ENCODE measurements at places on chromosomes 7 and 10.

- no peak for DNase-seq
Measured at GRCh38 chr10:71323407-71323806, 4.3 kb downstream of the SLC29A3 start.

DNA sequence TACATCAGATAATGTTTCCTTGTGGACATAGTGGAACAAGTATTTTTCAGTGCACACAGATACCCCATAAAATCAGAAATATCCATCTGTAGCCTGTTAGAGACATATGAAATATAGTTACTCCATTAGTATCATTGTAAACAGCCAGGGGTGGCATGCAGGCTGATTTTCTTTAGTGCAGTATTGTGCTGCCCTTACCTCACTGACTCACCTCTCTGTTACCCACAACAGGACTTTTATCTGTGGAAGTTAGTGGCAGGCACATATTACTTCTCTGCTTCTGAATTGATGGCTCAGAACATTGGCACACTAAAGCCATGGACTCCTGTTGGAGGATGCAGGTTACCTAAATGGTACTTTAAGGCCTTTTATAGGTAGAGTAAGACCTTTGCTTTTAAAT, 70.0 kb downstream of the SLC25A40 start:
- DNase-seq = no peak

GRCh38 chr7:44520574-44520973, 20.6 kb downstream of the NPC1L1 start:
- no peak for DNase-seq

DNA sequence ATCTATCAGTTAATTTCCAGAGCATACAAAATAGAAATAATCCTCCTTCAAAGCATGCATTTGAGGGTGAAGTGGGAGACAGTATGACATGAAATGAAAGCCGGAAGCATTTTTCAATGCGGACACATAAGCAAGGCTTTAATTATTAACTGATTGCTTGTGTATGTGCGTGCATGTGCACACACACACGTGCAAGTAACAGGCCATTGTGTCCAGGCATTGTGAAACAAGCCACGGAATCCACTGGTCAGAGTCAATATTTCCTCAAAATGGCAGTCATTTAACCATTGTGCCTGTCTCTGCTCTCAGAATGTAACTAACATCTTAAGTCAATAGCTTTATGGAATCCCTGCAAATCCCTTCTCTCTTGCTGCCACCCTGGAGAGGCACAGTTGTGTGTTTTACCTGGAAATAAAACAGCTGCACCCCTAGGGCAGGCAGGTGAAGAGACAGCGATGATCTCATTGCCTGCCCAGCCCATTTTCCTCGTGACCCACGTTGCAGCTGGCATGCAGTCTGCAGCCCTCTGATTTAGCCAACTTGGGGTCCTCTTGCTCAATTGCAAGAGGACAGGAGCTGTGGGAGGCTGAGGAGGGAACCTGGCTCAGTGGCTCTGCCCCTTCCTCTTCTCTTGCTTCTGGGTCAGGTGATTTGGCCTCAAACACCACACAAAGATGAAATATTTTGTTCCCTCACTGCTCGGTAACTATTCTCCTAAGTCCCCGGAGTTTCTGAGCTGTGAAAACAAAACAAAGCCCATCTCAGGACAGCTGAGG, 500.9 kb upstream of the ZMIZ1 start:
- DNase-seq = no peak

GRCh38 chr10:122492999-122493481, 31.7 kb downstream of the HTRA1 start:
- no peak for DNase-seq

DNA sequence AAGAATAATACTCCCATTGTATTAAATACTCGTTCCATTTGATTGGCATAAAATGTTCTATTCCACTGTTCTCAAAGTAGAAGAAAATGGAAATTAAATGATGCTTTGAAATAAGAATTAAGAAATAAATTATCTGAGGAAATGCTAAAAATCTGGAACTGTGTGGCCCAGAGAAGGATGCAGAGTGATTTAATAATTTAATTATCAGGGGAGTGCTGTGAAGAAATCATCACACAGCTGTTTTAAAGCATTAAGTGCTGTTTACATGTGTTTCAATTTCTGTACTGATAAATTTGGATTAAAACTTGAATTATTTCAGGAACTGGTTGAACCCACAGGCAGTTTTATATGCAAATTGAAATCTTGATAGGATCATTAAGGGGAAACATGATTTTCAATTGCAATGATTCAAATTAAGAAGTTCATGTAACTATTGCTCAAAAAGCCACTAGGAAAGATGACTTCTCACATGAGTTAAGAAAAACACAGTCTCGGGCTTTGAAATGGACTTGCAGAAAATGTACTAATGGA, 56.3 kb downstream of the COL28A1 start:
- DNase-seq = no peak

GRCh38 chr10:127532193-127532592, 16.9 kb upstream of the NPS start:
- DNase-seq = no peak

DNA sequence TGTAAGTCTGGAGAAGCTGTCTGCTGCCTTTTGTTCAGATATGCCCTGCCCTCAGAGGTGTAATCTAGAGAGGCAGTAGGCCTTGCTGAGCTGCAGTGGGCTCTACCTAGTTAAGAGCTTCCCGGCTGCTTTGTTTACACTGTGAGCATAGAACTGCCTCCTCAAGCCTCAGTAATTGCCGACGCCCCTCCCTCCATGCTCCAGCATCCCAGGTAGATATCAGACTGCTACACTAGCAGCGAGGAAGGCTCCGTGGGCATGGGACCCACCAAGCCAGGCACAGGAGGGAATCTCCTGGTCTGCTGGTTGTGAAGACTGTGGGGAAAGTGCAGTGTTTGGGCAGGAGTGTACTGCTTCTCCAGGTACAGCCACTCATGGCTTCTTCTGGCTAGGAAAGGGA, 26.4 kb upstream of the CXCL12 start:
- DNase-seq = no peak

DNA sequence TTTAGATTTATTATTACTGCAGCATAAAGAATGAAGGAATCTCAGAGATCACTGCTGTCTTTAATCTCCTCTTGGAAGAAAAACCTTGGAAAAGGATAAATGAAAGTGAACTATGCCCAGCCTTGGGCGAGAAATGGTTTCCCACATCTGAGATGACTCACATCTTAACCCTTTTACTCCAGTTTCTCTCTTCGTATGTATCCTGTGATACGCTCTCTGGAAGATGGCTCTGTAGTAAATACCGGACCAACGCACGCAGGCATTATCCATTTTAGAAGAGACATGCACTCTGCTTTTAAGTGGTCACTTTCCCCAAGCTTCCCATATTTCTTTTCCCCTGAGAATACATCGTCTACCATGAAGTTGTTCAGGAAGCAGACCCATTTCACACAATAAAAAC, 207.3 kb upstream of the BMPER start:
- DNase-seq = no peak

GRCh38 chr7:13639396-13639795, 350.1 kb downstream of the ETV1 start:
- DNase-seq = no peak

DNA sequence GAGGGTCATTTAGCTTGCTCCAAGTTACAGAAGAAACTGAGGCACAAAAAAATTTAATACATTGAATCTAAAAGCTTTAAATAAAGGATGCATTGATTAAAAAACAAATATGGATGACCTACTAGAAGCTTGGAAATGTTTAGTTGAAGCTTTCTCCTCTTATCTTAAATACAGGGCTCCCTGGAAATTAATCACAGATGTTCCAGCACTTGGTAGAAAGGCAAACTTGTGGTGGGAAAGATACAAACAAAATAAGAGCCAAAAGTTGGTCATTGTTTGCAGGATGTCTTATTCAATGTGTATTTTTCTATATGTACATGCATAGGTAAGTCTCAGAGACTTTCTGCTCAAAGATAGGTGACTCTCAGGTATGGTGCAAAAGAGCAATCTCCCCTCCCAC, 40.7 kb upstream of the LYZL1 start:
- DNase-seq = no peak

DNA sequence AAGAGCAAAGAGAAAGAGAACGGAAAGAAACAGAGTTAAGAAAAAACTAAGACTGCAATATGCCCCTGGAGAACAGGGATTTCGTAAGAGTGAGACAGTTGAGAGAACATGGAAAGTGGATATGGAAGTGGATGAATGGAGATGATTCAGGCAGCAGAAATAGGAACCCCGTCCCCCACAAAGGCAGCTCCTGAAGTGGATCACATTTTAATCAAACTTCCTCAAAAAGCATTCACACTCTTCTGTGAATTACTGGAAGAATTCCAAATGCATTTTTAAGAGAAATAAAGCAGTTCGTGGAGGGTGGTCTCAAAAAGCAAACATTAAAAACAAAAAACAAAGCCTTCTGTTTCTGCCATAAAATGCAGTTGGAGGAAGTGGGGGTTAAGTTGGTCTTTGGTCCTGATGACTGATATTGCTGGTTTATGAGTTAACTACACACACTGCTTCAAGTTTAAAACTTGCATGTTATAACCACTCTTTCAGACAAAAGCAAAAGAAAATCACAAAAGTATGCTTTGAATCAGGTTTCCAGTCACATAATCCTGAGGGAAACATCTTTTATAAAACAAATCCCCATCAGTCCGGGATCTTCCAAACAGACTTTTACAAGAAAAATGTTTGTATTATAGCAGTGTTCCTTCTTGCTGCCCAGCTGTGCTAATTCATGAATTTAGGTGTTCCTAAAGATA, 214.3 kb downstream of the FANK1 start:
- no peak for DNase-seq

- DNase-seq = no peak
Measured at GRCh38 chr7:17340655-17341054, 42.2 kb downstream of the AHR start.

DNA sequence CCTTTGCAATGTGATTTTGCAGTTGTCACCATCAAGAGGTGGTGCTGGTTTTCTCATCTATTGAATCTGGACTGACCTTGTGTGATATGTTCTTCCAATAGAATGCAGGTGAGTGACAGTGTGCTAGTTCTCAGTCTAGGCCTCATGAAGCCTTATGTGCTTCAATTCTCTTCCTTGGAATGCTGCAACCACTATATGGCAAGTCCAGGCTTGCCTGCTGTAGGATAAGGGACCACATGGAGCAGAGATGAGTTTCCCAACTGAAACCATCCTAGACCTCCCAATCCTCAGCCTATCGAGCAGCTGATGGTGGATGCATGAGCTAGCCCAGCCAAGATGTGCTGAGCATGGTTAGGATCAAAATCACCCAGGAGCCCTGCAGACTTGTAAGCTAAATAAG, 32.6 kb upstream of the ARHGAP21 start:
- DNase-seq = no peak

DNA sequence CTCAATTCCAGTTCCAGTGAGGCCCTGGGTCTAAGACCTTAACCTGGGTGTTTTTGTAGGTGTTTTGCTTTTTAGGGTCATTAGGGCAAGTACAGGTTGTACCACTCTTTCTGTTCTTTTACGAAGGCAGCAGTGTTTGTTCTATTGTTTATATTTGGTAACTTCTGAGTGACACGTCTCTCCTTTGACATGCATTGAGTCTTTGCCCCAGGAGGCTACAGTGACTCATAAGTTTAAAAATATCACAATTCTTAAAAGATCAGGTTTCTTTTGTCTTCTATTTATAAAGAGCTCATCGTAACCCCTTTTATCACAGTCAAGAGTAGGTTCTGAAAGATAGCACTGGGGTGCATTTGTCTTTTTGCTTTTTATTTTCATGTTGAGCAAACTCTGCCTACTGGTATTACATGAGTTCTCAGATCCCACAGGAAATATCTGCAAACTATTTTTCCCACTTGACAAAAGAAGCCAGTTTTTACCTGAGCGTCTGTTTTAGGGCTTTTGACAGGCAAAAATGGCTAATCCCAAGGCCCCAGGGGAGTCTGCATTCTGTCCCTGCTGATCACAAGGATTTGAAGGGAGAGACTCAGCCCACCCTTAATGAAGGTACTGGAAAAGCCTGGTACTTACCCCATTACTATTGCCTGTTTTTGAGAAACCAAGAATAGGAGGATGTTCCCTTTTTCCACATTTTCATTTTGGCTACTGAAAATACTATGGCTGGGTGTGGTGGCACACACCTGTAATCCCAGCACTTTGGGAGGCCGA, 7.9 kb downstream of the NUDT13 start:
- DNase-seq = no peak

DNA sequence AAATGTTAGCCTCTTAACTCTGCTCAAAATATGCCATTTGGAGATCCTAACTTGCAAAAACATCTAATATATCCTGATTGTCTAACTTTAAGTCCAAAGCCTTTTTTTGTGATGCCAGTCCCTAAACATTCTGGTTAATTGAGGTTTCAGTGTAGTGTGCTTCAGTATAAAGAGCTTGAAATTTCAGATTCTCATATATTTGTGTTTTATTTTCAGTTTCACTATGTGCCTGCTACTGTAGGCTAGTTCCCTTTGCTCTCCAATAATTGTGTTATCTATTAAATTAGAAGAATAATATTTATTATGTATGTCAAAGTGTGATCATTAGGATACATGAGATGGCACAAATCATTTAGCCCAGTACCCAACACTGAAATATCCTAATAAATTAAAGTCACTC, 1361.2 kb downstream of the XPNPEP1 start:
- no peak for DNase-seq

- no peak for DNase-seq
Measured at GRCh38 chr7:103902917-103903316, 86.5 kb downstream of the RELN start.

DNA sequence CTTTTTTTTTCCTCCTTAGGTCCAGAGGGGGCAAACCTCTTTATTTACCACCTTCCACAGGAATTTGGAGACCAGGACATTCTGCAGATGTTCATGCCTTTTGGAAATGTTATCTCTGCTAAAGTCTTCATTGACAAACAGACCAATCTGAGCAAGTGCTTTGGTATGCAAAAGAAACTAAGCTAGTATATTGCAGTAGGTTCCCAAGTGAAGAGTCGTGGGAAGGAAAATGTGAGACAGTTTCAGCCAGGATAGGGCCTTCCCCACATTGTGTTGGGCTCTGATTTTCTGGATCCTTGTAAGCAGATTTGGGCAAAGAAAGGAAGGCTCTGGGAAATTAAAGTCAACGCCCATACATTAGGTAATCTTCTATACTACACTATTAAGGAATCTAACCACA, 285.6 kb downstream of the USP6NL start:
- no peak for DNase-seq

DNA sequence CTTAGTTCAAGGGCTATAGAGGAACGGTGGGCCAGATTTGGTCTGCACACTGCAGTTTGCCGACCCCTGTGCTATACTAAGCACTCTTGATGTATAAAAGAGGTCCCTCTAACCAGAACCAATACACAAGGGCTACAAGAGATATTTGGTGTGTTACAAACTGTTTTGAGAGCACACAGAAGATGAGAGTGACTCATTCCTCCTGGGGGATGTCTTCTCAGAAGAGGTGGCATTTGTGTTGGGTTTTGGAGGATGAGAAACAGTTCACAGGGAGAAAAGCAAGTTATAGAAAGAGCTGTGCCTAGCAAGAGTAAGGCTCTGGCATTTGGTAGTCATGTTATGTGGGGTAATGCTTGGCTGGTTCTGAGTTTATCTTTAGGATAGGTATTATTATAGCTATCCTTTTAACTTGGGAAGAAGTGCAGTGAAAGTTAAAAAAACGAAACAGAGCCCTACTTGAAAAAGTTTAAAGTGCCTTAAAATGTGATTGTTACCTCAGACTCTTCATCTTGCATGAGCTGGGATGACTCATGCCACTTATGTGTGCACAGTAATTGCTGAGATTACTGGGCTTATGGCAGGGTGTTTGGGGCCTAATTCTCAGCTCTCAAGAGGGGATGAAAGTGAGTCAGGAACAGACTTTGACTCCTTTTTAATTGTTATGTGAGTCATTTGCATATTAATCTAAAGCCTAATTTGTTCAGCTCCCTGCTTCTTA, 160.4 kb downstream of the KIF20B start:
- no peak for DNase-seq
